GM04503 (cell line): ENCODE measurements at places on chromosomes 12 and 14.

DNA sequence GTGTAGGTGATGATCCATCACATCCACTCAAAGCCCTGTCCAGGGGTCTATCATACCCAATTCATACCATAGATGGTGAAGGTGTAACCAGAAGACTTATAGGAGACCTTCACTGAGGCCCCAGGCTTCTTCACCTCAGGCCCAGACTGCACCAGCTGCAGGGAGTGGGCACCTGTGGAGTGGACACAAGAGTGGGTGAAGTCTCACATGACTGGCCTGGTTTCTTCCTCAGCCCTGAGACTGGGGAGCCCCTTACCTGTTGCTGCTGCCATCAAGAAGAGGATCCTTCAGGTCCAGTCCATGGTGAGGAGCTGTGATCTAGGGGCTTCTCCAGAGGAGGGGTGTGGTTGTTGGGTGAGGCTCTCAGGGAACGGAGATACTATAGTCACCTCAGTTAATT, 851.0 kb downstream of the TMEM121 start:
- DNase-seq = no peak

GRCh38 chr12:6840761-6841515, at the start of gene GNB3:
GNB3 (plus strand) TSS chr12:6840925; CDS start chr12:6841288, 363 bp downstream.
- DNase-seq = no peak

DNA sequence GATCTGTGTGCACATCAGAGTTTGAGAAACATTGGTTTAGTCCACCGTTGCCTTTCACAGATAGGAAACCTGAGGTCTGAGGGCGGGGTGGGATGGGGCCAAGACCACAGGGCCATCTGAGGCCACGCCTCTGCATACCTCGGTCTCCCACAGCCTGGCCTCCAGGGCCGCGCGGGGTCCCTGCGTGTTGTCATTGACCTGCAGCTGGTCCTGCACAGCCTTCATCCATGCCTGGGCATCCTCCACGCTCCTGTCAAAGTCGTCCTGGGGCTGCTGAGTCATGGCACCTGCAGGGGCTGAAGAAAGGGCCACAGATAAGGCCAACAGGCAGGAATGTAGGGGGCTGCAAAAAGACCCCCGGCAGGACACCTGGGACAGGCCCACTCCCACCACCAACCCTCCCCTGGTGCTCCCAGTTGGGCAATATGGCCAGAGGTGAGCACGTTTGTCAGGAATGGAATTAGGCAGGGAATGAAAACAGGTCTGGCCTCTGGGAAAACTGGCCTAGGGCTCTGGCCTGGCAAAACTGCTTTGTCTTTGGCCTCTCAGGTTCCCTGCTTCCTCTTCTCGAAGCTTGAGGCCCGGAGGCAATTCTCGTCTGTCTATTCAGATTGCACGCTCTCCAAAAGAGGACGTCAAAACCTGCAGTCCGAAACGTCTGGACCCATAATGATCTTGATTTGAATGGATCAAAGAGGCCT, 40.8 kb downstream of the SYNE3 start:
- no peak for DNase-seq

DNA sequence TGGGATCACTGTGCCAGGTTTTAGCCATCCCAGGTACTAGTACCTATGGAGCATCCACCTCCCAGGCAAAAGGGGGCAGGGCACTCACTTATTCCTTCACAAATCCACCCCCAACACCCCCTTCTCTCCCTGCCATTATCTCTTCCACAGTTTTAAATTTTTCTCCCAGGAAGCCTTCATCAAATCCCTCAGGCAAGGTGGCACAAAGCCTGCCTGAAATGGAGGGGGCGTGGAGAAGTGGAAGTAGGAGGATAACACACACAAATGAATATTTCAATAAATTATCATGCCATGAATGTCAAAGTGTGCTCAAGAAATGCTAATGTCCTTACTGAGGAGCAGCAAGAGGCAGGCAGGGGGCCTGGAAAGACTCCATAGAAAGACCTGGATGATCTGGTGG, 4.7 kb upstream of the CHST11 start:
- no peak for DNase-seq

- no peak for DNase-seq
Observed at GRCh38 chr12:38984388-38984787, 79.0 kb upstream of the CPNE8 start.

- DNase-seq = no peak
Observed at GRCh38 chr12:34163443-34163842, 141.1 kb downstream of the ALG10 start.

- no peak for DNase-seq
Observed at GRCh38 chr14:92704036-92704804, 44.2 kb downstream of the LGMN start.

DNA sequence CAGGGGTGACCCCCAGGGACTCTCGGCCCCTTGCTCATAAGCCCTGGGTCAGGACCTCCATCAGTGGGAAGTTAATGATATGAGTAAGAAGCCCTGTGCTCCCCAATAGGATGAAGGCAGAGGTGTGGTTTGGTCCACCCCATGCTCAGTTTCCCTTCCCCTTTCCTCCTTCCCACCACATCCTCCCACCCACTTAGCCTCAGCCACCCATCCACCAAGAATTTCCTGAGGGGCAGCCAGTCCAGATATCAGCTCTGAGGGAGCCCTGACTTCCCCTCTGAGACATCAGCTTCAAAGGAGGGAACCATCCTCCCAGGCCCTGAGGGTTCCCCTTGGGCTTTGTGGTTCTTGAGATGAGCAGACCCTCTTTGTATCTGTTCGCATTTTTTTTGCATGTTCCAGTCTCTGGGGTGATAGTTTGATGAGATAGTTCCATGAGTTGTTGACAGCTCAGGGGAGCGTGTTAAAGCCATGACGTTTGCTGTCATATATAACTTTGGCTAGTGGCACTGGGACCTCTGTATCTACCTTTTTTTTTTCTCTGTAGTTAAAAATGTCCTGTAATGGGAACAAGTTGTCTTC, 71.2 kb downstream of the LGMN start:
- no peak for DNase-seq

DNA sequence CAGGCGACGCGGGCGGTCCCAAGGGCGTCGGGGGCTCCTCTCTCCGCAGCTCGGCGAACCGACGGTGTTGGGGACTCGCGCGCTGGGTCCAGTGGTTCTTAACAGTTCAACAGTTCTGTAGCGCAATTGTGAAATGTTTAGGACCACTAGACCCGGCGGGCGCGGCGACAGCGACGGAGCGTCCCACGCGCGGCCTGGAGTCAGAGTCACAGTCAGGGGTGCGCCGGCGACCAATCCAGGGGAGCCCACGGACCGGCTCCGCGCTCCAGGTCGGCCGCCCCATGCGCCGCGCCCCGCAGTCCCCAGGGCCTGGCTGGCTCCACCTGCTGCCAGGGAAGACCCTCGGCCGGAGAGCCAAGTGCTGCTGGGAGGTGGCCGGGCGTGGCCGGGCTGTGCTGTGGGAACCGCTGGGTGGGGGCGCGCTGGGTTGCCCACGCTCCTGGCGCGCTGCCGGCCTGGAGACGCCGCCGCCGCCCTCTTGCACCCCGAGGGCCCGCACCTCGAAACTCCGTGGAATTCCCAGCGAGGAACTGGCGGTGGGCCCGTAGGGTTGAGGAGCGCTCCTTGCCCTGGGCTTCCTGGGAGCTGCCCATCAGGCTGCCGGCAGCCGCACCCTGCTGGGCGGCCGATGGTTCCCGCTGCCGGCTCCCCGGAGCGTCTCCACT, 20.9 kb upstream of the KIF26A start:
- no peak for DNase-seq

GRCh38 chr14:81192594-81192993, 28.2 kb downstream of the GTF2A1 start:
- DNase-seq = no peak

- no peak for DNase-seq
Observed at GRCh38 chr14:51789596-51789995, 70.8 kb upstream of the GNG2 start.

- no peak for DNase-seq
Observed at GRCh38 chr12:44157359-44157758, 321.5 kb downstream of the TMEM117 start.

DNA sequence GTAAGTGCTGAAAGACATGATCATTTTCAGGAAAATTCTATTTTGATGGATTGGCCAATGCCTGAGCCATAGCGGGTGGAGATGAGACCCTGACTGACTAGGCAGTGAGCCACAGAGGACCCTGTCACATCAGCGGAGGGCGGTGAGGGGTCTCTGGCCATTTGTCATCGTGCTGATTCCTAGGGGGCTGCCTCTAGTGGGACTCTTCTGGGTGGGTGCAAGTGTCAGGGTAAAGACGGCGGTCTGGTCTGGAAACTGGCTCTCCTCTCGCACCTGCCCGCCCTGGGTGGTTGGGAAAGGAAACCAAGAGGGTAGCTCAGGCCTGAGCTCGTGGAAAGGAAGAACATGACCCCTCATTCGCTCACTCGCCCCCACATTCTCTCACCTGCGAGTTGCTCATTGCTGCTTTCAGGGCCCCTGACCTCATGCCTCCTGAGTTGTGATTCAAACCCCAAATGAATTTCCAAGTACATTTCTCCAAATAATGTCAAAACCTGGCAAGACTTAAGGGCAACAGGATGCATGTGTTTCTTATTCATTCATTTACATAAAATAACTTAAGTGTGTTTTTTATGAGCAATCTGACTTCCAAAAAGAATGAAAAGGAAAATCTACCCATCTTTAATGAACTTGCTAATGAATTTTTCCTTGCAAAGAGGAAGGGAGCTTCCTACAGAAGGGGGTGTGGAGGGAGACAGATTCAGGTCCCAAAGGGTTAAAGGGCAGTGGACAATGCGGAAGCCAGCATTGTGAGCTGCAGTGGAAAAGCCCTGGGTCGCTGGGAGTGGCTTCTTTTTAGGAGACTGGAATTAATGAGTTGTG, 12.8 kb downstream of the MEG3 start:
- DNase-seq = no peak

- no peak for DNase-seq
Observed at GRCh38 chr14:63212776-63213500, 8.7 kb downstream of the RHOJ start.

GRCh38 chr12:56658921-56659320, 13.1 kb upstream of the ATP5F1B start:
- no peak for DNase-seq

DNA sequence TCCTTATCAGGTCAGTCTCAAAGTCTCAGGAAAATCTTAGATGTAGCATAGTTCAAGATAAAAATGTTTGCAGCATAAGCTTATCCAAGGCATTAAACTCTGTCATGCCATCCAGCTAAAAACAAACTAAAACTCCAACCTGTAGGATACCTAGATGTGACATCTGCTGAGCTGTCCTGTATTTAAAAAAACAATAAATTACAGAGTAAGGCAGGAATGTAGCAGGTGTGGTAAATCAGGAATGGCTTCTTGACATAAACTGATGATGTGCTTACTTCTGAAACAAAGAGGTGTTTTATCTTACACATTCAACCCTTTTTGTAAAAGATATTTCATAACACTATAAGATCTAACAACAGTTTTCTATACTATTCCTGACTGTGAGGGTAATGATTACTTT, 30.6 kb upstream of the DLGAP5 start:
- no peak for DNase-seq

- no peak for DNase-seq
Observed at GRCh38 chr12:125652681-125653080, 587.4 kb downstream of the AACS start.

GRCh38 chr12:12628013-12628412, 16.3 kb downstream of the CREBL2 start:
- DNase-seq = no peak

DNA sequence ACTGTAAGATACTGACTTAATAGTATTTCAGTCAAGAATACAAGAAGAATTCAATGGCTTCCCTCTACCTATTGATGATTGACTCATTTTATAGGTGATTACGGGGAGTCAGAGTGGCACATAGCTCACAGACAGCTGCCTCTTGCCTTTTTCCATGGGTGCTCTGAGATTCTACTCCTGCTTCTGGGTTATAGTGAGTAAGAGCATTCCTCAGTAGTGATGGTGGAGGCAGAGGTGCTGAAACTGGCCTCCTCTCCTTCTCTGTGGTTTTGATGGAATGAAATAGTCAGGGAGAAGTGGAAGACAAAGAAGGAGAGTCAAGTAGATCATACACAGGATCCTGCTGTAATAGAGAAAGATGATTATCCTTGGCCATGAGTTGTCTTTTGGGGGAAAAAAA, 438.2 kb upstream of the FAR2 start:
- peak; percentile 79 for DNase-seq

GRCh38 chr14:24131549-24131966, 1.1 kb downstream of the FITM1 start:
- no peak for DNase-seq

DNA sequence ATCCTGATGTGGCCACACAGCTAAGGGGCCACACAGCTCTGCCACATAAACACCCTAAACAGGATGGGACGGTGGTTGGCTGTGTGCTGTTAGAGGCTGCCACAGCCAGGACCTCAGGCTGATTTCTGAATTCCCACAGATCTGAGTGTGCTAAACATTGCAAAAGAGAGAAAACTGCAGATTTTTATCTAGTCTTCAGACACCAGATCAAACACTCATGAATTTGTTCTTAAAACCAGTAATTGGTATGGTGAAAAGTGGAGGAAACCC, 190.7 kb downstream of the MON2 start:
- DNase-seq = no peak

- no peak for DNase-seq
Observed at GRCh38 chr12:75439048-75439447, 41.5 kb upstream of the GLIPR1 start.

DNA sequence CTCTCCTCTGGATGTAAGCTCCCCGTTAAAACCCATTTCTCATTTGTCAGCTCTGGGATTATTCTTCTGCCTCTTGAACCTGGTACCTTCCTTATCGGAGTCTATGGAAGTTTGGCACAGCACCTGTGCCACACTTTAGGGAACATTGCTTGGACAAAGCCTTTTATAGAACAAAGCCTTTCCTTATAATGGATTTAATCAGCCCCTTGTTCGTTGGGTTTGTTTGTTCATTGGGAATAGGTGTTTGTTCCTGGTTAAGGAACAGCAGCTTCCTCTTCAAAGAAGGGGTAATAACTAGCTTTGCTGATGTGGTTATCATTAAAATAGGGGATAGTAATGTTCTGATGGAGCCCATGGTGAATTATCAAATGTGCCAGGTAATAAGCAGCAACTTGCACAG, 70.4 kb downstream of the NRXN3 start:
- DNase-seq = no peak

- no peak for DNase-seq
Observed at GRCh38 chr14:68413509-68413908, 379.4 kb downstream of the ZFP36L1 start.

DNA sequence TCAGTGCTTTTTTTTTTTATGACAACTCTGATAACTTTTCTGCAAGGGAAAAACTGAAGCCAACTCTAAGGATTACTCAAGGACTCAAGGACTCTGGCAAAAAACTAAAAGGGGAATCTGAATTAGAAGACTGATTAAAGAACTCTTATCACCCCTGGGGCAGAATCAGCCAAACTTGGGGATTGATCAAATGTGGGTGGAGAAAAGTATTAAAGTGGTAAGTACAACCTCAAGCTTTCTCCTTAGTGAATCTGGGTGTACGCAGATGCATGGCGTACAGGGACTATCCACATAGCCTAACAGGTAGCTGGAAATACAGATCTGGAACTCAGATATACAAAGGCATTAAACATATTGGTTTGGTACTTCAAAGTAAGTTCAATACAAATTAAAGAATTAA, 7.3 kb downstream of the LIMA1 start:
- DNase-seq = no peak

- DNase-seq = no peak
Observed at GRCh38 chr12:104478396-104479122, 21.8 kb downstream of the CHST11 start.
